ENCODE measurements at places on chromosomes 7 and 10.

DNA sequence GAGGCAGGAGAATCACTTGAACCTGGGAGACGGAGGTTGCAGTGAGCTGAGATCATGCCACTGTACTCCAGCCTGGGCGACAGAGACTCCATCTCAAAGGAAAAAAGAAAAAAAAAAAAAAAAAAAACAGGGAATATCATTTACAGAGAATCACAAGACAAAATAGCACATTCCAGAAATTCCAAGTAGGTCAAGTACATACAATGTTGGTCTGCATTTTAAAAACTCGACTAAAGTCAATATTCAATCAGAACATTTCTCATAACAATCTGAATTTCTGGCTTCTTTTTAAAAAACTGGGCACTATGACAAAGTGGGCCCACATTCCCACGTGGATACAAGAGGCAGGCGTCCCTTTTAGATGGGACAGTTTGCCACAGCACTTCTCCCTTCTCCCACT, 12.8 kb downstream of the ZC3HAV1L start:
- DNase-seq, result no peak

- DNase-seq, result peak; percentile 52
These were observed at the start of gene ANKRD2 for GRCh38 chr10:97572214-97572989. Gene ANKRD2, plus strand, starts transcription at chr10:97572779. Its CDS starts 10 bp downstream, at chr10:97572789.

DNA sequence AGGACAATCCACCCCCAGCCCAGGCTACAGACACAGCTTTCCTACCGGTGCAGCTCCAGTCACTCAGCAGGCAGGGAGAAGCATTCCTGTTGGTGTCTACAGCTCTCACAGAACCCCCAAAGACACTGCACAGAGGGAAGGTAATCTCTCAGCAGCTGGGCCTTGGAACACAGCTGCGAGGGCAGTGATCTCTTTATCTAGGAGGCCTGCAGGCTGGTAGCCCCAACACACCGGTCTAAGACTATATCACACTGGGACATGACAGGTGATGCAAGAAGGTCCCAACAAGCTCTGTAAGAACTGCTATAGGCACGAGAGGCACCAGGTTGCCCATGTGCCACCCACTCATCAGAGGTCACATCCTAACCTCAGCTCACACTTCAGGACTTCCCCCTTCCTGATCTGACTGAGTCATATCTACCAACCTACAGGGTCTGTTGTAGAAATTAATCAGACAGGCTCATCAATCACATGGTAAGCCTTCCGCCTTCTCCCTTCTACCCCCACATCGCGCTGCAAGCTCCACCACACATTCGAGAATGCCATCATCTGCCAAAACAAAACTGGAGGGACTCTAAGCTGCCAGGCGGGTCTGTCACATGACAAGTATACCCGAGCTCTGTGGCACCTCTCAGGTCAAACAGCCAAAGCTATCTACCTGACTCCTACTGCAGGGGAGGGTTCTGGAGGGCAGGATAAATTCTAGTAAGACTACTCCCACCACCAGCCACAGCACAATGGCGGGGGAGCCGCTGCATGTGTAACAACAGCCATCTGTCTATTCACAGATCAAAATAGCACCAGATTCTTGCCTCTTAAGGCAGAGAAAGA, 26.1 kb downstream of the FAM53B start:
- DNase-seq, result peak; percentile 72

DNA sequence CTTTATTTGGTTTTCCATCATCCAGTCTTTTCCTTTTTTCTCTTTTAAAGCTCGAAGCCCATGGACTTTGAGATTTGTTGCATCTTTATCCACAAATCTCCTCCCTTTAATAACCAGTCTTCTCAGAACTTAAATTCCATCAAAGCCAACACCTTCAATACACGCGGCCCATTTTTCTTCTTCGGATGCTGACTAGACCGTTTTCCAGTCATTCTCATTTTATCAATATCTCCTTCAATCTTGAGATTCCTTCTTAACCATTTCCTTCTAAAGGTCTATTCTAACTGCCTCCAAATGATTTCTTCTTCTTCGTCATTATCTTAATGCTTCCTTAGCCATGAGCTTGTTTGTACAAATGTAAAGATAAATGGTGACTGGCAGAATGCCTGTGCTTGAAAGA, 173.5 kb downstream of the BAMBI start:
- DNase-seq, result no peak

DNA sequence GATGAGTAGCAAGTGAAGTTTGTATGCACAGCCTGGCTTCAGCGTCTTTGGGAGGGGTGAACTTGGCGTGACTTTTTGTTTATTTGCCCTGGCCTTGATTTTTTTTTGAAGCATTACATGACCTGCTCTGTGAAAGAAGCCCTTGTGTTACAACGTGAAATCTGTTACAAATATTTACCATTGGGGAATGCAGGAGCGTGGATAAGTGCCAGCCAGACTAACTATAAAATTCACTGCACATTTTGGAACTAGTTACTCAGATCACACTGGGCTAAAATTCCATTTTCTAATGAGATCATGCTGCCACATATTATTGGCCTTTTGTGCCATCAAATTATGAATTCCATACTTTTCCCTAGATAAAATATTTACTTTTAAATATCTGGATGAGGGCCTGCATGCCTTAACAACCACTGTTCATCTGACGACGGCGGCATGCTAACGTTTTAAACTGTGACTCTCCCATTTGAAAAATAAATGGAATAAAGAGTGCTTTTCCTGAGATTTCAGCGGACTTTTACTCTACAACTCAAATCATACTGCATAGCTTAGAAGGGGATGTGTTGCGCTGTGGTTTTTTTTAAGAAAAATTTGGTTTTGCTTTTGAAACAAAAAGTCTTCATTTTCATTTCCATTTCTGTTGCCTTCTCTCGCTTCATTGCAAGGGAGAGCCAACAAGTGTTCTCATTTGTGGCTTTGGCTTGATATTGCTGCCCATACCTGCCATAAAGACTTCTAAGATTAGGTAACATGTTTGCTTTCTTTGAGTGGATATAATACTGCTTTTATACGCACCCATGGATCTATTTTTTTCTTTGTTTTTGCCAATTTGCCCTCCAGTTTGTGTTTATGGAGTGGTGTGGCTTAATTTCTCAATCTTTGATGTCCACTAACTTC, 352.2 kb downstream of the TFEC start:
- no peak for DNase-seq

- no peak for DNase-seq
These were observed 448.1 kb downstream of the GRM8 start for GRCh38 chr7:126804604-126805003.

All from activated CD8-positive, alpha-beta memory T cell treated with anti-CD3 and anti-CD28 coated beads, Interleukin-2, amount 50 U/mL, for 4 hours (primary cell).